ENCODE measurements at places on chromosomes 6 and 20. TPM values are rescaled to one million over a fixed set of nuclear protein-coding genes. Genes with fewer than 3 reads are reported as not detected.

GRCh38 chr20:13741879-13742278 lies 42.8 kb downstream of the ESF1 start:
- no peak for DNase-seq

The TFAP2D gene
- total RNA-seq = not detected

The OR2J3 gene
- 0.06 TPM for total RNA-seq

- DNase-seq = no peak
Measured at GRCh38 chr20:37525810-37526209, 1.9 kb downstream of the BLCAP start.

The CCN6 gene
- total RNA-seq = not detected

The MMP24 gene
- 1.6 TPM for total RNA-seq

DNA sequence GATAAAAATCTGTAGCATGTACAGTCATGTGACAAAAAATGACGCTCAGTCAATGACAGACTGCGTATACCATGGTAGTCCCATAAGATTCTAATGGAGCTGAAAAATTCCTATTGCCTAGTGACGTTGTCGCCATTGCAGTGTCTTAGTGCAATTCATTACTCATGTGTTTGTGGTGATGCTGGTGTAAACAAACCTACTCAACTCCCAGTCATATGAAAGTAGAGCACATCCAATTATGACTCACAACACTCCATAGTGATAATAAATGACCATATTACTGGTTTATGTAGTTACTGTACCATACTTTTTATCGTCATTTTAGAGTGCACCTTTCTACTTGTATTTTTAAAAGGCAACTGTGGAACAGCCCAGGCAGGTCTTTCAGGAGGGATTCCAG lies 45.0 kb downstream of the TFAP2A start:
- no peak for DNase-seq

The ESF1 gene
- 11.6 TPM for total RNA-seq

GRCh38 chr20:20462185-20462584 lies 94.3 kb downstream of the INSM1 start:
- DNase-seq = no peak

GRCh38 chr6:20436719-20437118 lies 35.0 kb downstream of the E2F3 start:
- DNase-seq = no peak

GRCh38 chr20:58702859-58703648 lies 10.5 kb downstream of the NPEPL1 start:
- DNase-seq = peak; percentile 9

DNA sequence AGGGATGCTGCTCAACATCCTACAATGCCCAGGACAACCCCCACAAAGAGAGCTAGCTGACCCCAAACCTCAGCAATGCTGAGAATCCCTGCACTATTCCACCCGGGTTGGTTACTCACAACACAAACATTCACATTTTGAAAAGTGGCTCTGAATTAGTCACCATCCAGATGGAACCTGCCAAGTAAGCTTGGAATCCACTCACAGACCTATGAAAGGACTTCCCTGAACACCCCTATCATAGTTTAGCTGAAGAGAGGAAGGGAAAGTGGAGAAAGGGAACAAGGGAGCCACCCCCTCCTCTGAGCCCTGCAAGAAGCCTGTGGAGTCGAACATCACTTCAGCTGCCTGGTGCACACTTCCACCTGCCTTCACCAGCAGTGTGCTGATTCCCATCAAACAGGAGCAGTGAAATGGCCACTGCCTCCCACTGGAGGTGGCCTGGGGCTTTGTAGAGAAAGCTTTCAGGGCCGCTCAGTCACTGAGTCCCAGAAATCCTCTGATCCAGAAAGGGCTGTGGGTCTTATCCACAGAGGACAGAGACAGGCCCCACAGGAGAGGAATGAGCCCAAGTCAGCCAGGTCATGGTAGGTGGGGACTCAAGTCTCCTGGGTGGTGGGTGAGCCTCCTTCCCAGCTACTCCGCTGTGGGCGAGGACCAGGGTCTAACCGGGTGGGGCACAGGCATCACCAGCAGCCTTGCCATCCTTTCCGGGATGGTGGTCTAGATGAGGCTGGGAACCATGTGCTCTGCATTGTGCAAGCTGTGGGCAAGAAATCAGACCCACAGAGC lies 203.7 kb downstream of the SYNDIG1 start:
- DNase-seq = no peak

DNA sequence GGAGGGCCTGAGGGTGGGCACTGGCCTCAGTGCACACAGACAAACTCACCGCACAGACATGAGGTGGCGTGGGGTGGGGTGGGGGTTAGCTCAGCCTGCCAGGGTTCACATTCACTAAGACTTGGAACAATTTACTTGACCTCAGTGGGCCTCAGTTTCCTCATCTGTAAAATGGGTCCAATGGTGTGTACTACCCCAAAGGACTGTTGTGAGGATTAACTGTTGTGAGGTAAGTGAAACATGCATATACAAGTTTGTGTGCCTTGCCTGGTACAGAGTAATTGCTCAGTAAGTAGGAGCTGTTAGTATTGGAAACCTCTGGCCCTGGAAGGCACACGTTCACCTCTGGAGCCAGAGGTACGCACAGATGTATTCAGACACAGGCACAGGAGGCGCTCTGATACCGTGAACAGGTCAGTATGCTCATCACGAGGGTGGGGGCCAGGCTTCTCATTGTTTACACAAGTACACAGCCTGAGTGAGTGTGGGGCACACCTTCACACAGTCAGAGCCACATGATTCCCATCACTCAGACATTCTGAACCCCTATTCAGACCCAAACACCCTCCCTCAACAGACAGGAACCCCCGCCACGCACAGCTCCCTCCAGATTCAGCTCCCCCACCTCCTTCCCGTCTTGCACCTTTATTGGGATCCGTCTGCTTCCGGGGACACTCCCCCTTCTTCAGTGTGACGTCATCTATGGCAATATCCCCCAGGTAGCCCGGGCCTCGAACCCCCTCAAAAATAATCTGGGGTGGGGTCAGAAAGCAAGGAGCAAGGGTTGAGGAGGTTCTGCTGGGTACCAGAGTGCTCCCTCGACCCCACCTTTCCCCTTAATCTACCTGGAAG lies 59.9 kb downstream of the MDGA1 start:
- no peak for DNase-seq

DNA sequence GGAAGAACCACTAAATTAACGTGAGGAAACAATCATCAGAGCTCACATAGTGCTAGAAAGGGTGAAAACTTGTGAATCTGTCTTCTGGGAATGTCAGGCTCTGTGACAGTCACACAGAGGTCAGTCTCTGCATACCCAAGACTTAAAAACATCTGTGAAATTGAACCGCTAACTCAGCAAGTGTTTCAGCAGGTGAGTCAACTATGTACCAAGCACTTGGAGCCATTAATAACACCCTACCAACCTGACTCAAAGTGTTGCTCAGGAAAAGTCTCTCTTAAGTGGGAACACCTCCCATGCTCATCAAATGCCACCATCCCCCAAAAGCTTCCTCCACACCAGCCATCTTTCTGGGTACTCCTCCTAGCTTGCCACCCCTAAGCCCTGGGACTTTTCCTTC lies 92.3 kb upstream of the CARMIL1 start:
- no peak for DNase-seq

DNA sequence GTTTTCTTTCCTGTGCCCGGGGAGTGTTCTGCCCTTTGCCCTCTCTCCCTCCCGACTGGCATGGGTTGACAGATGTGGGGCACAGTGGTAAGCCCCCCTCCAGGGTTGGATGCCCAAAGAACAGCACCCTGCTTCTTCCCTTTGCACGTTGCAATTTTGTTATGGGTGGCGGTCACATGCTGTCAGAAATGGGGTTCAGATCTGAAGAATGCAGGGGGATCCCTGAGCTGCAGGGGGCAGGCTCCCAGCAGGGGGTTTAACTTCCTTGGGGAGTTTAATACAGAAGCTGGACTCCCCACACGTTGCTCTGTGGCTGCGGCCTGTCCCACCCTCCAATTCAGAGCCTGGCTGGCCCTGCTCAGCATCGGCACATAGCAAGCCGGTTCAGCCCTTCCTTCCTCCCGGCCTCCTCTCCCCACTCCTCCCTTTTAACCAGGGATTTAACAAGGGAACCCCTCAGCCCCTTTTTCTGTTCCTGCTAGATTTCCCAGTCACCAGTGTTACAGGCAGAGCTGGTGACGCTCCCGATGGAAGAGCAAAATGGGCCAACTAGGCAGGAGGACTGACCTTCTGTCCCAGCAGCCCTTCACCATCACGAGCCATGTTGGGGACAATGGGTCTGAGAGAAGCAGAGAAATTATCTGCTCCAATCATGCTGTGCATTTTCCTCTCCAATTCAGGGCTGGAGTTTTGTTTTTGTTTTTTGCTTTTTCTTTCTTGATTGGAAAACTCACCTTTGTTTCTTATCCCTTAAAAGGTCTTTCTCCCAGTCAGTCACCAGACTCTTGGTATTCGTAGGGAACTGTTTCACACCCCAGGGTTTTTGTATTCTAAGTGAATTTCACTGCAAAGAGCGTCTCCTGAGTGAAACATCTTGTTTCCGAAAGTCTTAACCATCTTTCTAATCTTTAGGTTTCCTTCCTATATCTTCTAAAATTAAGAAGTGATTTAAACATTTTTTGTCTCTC lies 6.8 kb downstream of the FOXF2 start:
- DNase-seq = no peak

The GTF2H4 gene
- 37.0 TPM for total RNA-seq

GRCh38 chr20:60283281-60283680 lies 325.1 kb downstream of the CDH26 start:
- no peak for DNase-seq

GRCh38 chr6:42225029-42225339 lies 7.3 kb upstream of the MRPS10 start:
- DNase-seq = no peak

The ELMO2 gene
- 33.3 TPM for total RNA-seq

DNA sequence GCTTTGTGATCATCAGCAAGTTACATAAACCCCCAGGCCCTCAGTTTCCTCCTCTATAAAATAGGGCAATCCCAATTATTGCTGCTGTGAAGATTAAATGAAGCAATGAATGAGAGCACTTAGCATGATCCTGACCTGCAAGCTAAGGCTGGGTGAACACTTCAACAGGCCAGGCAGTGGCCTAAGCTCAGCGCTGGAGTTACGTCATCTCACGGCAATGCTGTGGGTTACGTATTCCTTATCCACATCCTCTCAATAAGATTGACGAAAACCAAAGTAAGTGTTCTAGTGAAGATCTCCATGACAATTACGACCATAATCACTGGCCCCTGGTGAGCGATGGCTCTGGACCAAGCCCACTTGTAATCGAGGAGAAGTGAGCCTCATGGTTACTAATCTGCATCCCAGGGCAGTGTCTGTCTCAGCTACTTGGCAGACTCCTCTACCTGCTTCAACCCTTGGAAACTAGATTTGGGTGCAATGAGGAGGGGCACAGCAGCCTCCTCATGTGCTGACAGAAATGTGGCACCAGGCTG lies 274.1 kb upstream of the ARID1B start:
- no peak for DNase-seq

DNA sequence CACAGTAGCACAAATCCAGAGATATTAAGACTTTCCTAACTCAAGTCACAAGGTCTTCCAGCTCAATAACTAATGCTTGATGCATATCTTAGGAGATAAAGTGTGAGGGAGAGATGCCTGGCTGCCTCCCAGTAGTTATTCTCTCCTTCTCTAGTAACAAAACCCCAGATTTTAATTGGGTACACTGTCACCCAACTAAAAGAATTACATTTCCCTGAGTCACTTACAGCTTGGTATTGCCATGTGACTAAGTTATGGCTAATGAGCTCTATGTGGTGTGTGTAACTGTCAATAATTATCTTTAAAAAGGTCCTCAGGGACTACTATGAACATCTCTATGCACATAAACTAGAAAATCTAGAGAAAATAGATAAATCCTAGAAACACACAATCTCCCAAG lies 32.0 kb downstream of the KIF6 start:
- DNase-seq = no peak

The THEMIS gene
- 2.8 TPM for total RNA-seq

- no peak for DNase-seq
Measured at GRCh38 chr6:113416170-113416569, 441.0 kb upstream of the MARCKS start.

- no peak for DNase-seq
Measured at GRCh38 chr6:25397406-25397805, 118.2 kb downstream of the CARMIL1 start.

The AFDN gene
- total RNA-seq = 226 TPM

The ZFP57 gene
- 0.12 TPM for total RNA-seq

- no peak for DNase-seq
Measured at GRCh38 chr6:24394780-24395437, 7.8 kb upstream of the MRS2 start.

The TXNDC5 gene
- total RNA-seq = 84.8 TPM

GRCh38 chr20:43835944-43836508 lies 78.6 kb upstream of the TOX2 start:
- DNase-seq = no peak

- DNase-seq = no peak
Measured at GRCh38 chr6:20001286-20001685, 164.1 kb downstream of the ID4 start.

GRCh38 chr6:67633058-67633457 lies 1002.0 kb upstream of the ADGRB3 start:
- no peak for DNase-seq

DNA sequence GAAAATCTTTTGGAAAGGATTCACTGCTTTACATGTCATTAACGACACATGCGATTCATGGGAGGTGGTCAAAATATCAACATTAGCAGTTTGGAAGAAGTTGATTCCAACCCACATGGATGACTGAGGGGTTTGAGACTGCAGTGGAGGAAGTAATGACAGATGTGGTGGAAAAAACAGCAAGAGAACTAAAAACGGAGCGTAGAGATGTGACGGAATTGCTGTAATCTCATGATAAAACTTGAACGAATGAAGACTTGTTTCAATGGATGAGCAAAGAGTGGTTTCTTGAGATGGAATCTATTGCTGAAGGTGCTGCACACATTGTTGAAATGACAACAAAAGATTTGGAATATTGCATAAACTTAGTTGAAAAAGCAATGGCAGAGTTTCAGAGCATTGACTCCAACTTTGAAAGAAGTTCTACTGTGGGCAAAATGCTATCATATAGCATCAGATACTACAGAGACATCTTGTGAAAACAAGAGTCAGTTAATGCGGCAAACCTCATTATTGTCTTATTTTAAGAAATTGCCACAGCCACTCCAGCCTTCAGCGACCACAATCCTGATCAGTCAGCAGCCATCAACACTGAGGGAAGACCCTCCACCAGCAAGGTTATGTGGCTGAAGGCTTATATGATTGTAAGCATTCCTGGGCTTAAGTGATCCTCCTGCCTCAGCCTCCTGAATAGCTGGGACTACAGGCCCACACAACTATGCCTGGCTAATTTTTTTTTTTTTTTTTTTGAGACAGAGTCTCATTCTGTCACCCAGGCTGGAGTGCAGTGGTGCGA lies 19.2 kb downstream of the SRSF3 start:
- DNase-seq = no peak

GRCh38 chr6:127855542-127856159 lies 45.2 kb downstream of the THEMIS start:
- peak; percentile 27 for DNase-seq

DNA sequence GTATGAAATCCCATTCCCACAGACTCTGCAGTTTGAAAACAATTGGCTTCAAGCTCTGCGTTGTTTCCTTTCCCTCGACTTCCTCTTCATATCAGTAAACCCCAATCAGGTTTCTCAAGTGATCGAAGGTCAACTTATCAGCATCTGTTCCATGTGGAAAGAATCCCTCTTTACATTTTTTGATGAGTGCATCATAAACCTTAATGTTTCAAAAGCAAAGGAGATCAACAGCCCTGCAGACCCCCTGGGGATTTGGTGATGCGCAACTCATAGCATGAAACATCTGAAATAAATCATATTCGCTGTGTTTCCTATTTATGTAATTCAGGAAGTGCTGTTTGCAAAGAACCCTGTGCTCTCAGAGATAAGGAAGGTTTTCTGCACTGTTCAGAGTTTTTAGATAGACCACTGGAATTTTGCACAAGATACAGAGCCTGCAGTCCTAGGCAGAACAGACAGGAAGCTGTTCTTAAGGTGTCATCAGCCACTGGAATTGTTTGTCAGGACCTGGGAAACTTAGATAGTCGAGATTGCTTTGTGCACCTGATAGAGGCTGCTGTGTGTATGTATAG lies 216.0 kb downstream of the HIVEP2 start:
- DNase-seq = no peak
